ENCODE measurements at places on chromosomes 2 and 18.

DNA sequence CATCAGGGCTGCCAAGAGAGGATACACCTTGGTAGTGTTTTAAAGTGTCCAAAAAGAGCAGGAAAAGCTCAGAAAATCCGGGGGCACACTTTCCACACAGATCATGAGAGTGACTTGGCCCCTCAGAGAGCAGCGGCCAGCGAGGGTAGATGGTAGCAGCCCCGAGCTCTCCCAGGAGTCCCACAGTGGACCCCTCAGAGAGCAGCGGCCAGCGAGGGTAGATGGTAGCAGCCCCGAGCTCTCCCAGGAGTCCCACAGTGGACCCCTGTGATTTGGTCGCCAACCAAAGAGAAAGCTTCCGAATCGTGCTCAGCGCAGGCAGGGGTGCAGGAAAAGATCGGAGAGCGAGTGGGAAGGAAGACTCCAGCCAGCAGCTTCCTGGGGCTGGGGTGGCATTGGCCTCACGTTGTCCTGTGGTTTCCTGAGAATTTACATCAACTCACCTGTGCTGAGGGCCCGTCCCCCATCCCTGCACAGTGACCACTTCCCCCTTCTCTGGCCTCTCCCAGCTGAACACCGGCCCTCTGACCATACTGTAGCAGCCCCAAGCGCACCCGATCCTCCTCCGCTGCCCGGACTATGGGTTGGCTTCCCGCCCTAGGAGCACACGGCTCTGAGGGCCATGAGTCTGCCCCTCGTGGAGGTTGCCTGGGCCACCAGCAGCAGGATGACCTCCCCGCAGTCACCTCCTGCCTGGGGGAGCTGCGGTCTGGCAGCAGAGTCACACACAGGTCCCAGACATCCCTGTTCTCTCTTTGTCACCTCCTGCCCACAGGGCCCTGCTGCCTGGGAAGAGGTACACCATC, 33.7 kb downstream of the MTERF4 start:
- DNase-seq: no peak

DNA sequence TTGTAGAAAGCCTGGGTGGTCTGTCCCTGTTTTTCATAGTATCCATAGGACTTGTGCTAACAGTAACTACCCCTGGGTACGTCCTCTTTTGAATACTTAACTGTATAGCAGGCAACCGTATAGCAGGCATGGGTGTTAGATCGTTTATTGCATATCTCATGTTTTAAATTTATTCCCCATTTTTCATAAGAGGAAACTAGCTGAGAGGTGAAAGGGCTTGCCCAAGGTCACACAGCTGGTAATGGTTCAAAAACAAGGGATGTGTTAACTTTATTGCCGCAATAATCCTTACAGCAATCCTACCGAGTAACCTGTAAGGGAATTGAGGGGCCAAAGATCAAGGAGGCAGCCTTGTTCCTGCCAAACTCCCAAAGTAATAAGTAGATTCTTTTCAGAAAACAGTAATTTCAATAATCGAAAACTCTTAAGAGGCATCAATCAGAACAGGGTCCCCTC, 990 bp upstream of the MGAT4A start:
- DNase-seq: no peak

DNA sequence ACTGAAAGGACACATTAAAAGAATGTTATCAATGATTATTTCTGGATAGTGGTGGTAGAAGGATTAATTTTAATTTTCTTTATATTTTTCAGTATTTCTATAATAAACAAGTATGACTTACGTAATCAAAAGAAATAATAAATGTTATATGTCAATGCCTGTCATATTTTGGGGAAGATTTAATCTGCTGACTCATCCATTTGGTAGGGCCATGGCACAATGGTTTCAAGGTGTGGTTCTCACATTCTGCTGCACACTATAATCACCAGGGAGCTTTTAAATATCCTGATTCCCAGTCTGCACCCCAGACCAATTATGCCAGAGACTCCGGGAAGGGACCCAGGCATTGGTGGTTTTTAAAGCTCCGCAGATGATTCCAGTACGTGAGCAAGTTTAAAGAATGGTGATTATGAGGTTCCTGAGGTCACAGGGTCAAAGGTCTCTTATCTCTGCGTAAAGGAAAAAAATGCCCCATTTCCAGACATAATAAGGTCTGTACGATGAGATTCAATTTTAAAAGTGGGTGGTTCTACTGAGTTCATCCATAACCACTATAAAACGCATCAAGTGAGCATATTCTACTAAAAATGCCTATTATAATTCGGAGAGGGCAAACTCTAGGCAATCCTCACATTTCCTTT, 27.2 kb downstream of the WIPF1 start:
- no peak for DNase-seq

GRCh38 chr2:98121149-98121548, 34.2 kb downstream of the VWA3B start:
- DNase-seq: no peak

DNA sequence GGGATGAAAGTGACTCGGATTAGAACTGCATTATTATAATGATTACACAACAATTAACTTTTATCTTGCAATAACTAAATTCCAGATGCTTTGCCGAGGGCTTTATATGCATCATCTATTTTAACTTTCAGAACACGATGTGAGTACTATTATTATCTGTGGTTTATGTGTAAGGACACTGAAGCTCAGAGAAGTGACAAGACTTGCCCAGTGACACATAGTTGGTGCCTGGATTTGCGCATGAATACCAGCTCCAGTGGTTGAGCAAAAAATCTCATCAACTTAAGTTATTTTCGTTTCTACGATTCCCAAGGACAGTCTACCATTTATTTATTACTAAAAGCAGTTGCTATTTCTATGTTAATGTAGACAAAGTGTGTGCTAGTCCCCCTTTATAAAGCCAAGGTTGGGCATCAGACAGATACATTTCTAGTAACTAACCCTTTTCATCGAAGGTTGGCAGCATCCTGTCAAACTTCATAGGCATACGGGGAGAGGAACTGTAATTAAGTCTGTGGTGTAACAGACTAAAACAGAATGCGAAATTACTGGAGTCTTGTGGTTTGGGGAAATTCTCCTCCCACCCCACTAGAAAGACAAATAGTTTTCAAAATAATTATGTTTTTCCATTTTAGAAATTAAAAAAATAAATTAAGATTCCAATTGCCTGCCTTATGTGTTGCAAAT, 73.2 kb upstream of the BOD1L2 start:
- no peak for DNase-seq

DNA sequence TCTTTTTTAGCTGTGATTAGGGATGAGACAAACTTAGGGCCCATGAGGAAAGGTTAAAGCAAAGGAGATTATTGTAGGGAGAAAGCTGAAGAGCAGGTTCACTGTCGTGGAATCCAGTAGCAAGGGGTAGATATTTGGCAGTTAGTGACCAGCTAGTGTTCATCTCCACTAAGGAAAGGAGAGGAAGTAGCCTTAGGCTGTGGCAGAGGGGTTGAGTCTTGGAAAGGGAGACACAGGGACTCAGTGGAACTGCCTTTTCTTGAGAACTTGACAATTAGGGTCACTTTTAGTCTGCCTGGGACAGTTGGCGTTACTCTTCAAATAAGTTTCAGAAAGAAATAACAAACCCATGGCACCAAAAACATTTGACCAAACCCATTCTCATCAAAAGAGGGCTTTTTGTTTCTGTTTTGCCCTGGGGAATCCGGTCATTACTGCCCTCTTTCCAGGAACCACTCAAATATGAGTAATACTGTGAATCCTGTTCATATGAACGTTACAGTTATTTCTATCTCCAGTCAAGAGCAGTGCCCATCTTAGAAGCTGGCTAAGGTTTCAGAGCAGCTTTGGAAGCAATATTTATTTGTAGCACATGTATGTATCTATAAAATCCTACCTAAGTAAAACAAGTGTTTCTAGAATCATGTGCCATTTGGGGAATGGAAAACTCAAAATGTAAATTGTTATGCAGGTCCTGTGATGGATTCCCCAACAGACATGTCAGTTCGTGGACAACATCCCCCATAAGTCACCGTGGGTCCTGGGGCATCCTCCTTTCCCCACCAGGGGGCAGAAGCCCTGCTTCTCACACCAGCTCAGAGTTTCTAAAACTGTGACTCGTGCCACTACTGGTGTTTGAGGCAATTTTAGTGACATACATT, 77.3 kb upstream of the PHLPP1 start:
- DNase-seq: peak; percentile 72
